ENCODE measurements at places on chromosomes 2 and 18.

- no peak for DNase-seq
These were observed 980.1 kb upstream of the POU3F3 start for GRCh38 chr2:103873716-103874351.

GRCh38 chr18:58180738-58181353 lies 136.8 kb downstream of the NEDD4L start:
- peak; percentile 83 for DNase-seq

- no peak for DNase-seq
These were observed 2.8 kb downstream of the COLEC12 start for GRCh38 chr18:497688-498087.

DNA sequence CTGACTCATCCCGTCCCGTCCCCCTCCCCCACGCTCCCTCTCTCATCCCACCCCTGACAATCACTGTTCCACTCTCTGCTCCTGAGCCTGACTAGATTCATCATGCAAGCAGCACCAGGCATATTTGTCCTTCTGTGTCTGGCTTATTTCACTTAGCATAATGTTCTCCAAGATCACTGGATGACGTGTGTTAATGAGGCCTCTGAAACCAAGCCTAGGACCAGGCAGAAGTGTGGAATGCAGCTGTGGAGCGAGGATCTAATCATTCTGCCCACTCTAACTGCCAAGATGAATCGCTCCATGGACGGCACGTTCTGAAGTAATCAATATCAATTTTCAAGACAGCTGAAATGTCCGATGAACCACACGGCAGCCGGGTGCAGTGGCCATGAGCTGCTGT lies 122.4 kb upstream of the ZNF236 start:
- DNase-seq = no peak

- DNase-seq = no peak
These were observed 1242.3 kb upstream of the CELF4 start for GRCh38 chr18:38807915-38808314.

- no peak for DNase-seq
These were observed 141.5 kb downstream of the NCKAP5 start for GRCh38 chr2:133426791-133427190.

DNA sequence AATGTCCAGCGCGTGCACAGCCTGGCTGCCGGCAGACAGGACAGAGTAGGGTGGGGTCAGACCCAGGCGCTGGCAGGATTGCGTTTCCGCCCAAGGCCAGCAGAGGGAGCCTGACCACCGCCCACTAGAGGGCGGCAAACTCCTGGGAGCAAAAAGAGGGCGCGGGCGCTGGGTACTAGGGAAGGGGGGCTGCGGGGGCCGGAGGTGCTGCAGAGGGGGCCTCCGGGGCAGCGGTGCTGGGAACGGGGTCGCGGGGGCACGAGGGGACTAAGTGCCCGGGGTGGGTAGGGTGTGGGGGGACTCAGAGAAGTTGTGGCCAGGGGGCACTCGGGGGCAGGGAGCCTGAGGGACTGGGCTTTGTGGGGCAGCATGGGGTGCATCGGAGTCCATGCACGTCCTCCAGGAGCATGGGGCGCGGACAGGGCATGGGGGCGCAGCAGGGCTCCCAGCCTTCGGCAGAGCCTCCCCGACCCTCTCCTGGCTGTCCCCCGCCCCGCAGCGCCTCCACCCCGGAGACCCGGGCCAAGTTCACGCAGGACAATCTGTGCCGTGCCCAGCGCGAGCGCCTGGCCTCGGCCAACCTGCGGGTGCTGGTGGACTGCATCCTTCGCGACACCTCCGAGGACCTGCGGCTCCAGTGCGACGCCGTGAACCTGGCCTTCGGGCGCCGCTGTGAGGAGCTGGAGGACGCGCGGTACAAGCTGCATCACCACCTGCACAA lies 3.2 kb downstream of the TEKT4 start:
- DNase-seq = peak; percentile 53

- DNase-seq = no peak
These were observed 13.5 kb downstream of the SPOPL start for GRCh38 chr2:138515092-138515491.
